Pancreas (tissue), 10 donors: ENCODE measurements at places on chromosomes 6 and 20. TPM values are rescaled to one million over a fixed set of nuclear protein-coding genes. Genes with fewer than 3 reads are reported as not detected.

DNA sequence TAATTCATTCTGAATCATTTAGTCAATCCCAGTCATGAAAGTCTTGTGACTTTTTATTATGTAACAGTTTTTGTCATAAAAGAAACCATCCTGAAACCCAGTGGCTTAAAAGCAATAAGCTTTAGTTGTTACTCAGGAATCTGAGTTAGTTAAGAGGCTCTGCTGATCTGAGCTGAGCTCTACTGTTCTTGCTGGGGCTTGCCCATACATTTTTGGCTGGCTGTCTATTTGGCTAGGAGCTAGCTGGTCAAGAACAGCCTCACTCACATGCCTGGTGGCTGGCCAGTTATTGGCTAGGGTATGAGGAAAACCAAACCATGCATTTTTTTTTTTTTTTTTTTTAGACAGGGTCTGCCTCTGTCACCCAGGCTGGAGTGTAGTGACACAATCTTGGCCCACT, 10.6 kb downstream of the TCF21 start:
- no peak for DNase-seq

DNA sequence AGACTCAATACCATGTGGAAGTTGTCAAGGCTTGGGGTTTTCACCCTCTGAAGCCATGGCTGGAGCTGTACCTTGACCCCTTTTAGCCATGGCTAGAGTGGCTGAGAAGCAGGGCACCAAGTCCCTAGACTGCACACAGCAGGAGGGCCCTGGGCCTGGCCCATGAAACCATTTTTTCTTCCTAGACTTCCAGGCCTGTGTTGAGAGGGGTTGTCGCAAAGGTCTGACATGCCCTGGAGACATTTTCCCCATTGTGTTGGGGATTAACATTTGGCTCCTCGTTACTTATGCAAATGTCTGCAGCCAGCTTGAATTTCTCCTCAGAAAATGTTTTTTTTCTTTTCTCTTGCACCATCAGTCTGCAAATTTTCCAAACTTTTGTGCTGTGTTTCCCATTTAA, 196.4 kb downstream of the SLC16A10 start:
- no peak for DNase-seq

- no peak for DNase-seq
These were observed 72.3 kb upstream of the CENPW start for GRCh38 chr6:126267626-126268025.

SIGLEC1 gene
- 3.7 TPM for total RNA-seq

HLA-F gene
- total RNA-seq, result 33.8 TPM

GRCh38 chr6:134903448-134903847, 46.5 kb downstream of the ALDH8A1 start:
- no peak for DNase-seq

DNA sequence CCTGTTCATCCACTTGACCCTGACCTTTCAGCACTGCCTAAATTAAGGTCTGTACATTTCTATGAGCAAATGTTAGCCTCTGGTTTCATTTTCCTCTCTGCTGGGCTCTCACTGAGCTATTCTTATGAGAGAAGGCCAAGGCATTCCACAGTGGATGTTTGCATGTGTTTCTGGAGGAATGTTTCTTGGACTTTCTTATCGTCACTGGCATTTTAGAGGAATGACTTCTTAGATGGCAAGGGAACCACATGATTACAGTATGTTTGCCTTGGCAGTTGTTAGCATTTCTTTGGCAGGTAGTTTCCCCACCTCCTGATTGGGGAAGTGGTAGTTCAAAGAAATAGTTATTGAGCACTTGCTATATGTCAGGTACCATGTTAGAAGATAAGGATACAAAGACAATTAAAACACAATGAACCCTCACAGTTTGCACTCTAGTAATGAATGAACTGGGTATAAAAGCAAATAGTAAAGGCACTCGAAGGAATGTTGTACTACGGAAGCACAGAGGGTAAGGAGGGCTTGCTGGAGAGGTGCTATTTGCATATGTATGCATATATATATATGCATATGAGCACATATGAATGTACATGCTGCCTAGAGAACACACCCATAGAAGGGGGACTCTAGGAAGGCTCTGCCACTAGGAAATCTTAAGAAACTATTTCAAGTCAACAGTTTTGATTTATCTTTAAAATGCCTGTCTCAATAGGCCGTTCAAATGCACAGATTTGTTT, 307.4 kb downstream of the EYA4 start:
- DNase-seq, result no peak

DNA sequence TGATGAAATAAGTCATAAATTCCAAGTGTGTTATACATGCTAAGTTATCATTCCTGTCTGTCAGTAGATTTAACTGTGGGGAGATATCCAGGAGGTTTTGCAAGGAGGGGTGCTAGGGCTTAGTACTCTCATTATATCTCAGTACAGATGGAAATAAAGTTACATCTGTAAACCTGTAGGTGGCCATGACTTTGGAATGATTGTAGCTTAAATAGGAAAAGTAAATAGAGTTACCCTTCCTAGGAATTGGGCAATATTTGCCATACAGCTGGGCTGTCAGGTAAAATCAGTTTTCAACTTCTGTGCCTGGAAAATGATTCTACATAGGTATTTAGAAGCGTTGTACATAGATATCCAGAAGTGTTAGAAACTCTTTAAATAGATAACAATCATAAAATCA, 19.8 kb upstream of the TGM3 start:
- no peak for DNase-seq

GRCh38 chr6:147970970-147971369, 371.7 kb upstream of the SASH1 start:
- no peak for DNase-seq

DNA sequence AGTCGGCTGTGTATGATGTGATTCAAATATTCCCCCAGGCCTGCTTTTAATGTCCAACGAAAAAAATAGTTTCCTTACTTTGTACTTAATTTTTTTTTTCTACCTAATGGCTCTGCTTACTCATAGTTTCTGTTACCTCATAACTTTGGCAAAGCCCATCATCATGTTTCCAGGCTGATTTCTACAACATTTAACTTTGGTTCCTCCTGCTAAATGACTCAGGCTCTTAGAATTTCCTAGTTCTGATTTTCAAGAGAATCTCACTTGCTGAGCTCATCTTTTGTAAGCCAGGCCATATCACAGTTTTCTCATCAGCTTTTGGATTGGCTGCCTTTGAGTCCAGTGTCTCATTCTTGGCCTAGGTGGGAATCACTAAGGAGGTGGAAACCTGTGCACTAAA, 323.1 kb downstream of the HDGFL1 start:
- DNase-seq, result no peak

DNA sequence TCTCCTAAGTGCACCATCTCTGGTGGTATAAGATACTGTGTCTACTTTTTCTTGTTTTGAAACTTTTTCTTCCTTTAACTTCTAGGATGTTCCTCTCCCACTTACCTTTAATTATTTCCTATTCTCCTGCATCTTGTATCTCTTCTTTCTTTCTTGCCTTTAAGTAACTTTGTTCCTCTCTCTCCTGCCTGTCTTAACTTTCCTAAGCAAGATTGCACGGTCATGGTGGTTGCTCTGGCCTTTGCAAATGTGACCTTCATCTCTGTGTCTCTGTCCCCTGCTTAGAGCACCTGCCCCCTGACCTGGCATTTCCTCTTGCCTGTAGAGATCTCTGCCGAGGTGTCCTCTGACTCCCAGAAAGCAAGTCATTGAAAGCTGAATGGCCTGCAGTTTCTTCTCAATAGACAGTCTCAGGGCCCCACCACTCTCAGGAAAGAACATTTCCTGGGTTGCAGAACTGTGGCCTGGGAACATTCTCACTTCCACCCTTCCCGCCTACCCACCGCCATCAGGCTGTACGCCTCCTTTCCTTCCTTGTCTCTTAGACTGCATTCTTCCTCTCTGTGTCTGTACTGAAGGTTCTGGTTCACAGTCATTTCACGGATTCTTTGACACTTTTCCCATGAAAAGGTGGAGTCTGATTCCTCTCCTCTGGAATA, 12.8 kb downstream of the ZDHHC14 start:
- DNase-seq, result no peak

GRCh38 chr6:154579046-154579445, 68.6 kb upstream of the CNKSR3 start:
- no peak for DNase-seq

DNA sequence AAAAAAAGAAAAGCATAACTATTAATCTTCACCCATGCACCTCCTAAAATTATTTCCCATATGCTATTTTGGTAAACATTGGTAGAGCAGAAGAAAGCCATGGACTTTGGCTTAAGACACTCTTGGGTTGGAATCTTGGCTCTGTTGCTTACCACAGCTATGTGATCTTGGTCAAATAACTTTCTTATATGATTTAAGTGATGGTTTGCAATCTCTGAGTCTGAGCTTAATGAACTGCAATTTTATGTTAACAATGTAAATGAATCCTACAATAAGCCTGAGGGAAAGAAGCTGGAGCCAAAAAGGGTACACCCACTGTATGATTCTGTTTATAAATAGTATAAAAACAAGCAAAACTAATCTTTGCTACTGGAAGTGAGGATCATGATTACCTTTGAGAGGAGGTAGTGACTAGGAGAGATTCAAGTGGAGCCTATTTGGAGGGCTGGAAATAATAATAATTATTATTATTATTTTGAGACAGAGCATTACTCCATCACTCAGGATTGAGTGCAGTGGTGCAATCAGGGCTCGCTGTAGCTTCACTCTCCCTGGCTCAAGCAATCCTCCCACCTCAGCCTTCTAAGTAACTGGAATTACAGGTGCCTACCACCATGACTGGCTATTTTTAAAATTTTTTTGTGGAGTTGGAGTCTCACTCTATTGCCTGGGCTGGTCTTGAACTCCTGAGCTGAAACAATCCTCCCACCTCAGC, 34.5 kb downstream of the ABRACL start:
- no peak for DNase-seq

GRCh38 chr6:105488516-105489215, 85.8 kb upstream of the PREP start:
- no peak for DNase-seq

- DNase-seq, result no peak
These were observed 125.2 kb downstream of the PHACTR3 start for GRCh38 chr20:59729506-59729905.
